ENCODE measurements at places on chromosomes 2 and 18.

GRCh38 chr2:28629910-28630309 is 121.7 kb upstream of the PPP1CB start:
- no peak for DNase-seq

DNA sequence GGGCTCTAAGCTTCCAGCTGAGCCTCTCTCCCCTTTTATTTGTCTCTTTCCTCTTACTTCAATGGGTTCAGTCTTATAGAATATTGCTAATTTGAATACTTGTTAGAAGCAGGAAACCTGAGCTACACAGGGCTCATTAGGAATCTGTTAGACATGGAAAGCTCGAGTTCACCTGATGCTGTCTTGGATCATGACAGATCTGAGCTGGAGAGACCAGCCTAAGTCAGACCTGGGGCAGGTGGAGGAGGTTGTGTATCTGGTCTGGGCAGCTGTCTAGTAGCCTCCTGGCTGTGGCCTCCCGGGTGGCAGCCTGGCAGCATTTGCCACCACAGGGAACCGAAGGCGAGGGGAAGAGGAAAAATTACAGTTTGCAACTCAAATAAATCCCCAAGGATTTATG is 185.9 kb downstream of the ICOS start:
- no peak for DNase-seq

DNA sequence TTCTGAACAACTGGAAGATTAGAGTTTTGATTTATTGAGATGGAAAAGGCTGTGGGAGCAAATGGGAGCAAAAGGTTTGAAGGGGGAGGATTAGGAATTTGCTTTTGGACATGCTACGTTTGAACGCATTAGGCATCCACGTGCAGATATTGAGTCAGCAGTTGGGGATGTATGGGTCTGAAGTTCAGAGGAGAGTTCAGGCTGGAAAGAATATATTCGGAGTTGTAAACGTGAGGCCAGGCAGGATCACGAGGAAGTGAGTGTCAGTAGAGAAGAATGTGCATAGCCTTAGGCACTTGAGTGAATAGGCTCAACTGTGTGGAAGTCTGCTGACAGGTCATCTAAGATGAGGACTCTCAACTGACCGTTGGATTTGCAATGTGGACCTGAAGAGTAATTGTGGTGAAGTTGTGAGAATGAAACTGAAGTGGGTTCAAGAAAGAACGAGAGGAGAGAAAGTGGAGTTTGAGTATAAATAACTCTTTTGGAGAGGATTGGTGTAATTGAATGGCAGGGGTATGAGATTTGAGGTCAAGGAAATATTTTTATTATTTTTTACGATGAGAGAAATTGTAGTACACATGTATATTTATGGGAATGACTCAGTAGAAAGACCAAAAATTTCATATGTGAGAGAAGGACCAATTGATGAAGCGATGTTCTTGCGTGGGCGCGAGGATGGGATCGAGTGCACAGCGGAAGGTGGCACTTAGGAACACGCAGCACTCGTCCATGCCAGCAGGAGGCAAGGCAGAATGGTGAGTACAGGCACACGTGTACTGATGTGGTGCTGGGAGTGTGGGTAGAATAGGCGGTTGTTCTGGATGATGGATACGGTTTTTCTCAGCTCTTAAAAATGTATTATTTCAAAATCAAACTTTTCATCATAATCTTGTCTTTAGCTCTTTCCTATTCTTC is 40.5 kb upstream of the POLE4 start:
- DNase-seq, result no peak

DNA sequence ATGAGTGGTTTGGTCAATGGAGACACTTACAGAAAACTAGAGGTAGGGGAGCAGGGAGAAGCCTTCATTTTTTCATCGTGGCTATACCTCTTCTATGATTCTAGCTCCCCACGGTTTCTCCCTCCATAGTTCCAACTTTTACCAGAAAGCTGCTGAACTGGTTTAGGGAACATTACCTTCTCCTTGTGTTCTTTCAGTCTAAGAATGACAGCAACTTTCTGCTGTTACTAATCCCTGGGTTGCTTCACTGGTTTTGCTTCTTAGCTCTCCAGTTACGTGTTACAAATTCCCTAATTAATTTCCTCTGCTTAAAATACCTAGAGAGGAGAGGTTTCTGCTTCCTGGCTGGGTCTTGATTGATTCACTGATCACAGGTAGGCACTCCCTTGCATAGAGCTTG is 499.9 kb downstream of the SLC4A3 start:
- no peak for DNase-seq

DNA sequence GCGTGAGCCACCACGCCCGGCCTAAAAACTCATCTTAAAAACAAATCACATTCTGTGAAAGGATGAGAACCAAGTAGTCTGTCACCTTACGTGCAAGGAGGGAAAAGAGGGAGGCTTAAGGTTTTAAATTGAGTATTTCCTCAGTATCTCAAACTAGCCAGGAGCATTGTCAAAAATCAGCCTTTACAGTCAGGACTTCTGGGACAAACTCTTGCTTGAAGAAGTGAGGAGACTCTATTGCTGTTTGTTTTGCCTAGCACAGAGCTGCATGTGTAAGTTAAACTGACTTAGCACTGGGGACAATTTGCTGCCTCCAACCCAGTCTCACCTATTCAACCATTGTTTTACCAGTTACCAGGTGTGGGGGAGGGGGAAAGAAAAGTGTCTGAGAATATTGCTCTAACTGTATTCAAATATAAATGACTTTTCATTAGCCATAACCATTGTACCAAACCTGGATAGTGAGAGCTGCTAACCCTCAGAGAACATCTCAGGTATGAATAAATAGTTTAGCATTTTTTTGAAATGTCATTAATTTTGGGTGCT is 3.6 kb downstream of the INO80D start:
- no peak for DNase-seq

DNA sequence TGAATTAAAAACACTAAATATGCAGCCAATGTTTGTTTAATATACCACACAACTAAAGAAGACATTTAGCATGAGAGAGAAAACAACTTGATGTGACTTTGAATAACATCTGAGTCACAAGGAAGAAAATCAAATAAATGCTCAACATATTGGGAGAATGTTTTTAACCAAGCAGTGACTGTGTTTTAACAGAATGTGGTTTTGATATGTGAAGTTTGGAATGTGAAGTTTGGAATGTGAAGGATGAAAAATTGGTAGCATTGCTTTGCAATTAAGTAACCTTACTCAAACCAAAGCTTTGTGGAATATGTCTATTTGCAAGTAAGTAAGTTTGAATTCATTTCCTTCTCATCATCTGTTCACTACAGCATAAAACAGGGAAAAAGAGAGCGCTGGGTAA is 128.2 kb upstream of the DNAJC10 start:
- no peak for DNase-seq

DNA sequence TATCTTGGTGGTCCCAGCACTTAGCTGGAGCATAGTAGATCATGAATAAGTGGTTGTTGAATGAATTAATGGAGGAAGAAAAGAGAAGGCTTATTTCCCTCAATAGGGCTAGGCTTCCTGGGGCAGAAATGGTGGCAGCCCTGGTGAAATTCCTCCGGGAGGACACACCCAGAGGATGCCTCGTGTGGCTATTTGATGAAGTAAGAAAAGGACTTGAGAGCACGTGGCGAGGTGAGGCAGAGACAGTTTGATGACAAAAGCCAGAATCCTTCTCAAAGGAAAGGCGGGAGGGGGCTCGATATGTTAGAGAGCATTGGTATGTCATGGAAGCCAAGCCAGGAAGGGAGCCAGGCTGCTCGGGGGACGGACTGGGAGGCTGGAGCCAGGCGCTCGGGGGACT is 14.7 kb downstream of the FAM228A start:
- no peak for DNase-seq

DNA sequence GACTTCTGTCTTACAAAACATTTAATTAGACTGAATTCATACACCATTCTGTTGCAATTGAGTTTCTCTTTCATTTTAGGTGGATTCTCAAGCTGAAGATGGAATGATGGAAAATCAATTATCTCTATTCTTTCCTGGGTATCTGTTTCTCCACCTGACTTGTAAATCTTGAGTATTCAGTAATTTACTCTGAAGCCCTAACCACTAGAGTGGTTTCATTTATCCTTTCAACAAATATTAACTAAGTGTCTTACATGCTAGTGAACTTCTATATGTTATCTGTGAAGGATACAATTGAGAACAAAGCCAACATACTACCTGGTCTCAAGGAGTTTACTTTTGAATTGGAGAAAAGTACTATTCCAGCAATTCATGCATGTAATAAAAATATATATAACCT is 94.1 kb upstream of the ZNF804A start:
- DNase-seq, result no peak

GRCh38 chr2:67600222-67600871 is 203.2 kb downstream of the ETAA1 start:
- DNase-seq, result no peak

GRCh38 chr2:113324684-113325160 is 46.0 kb upstream of the PAX8 start:
- peak; percentile 10 for DNase-seq

- no peak for DNase-seq
Observed at GRCh38 chr2:72010647-72011369, 136.9 kb downstream of the CYP26B1 start.

- DNase-seq, result no peak
Observed at GRCh38 chr2:41830600-41830999, 217.2 kb upstream of the PKDCC start.

DNA sequence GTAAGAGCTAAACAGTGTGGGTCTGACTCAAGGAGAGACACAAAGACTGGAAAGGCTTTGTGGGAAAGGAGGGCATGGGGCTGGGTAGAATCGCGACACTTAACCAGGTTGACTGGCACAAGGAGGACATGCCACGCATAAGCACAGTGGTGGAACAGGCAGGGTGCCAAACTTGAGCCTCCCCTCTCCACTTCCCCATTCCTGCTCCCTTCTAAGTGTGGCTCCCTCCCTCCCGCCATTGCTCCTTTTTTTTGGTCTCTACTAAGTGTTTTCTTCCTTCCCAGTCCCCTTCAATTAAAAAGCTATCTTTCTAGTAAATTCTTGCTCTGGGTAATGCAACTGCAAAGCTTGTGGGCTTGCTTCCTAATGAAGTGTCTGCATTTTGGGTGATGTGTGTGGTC is 40.3 kb upstream of the ZFP36L2 start:
- DNase-seq, result no peak

GRCh38 chr18:54269893-54270844 is 852 bp downstream of the POLI start:
- DNase-seq, result peak; percentile 23

DNA sequence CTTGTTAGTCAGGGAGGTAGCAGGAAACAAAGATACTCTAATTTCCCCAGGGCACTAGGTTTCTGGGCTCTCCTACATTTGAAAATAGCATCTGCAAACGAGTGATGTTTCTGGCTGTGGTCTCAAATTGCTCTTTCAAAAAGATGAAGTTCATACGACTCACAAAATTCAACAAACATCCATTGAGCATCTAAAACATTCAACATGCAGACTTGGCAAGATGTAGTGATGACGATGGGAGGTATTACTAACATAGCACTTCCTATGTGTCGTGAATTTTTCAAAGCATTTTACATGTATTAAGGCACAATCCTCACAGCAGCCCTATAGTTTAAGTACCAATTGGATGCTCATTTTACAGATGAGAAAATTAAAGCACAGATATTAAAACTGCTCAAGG is 5.2 kb downstream of the CCBE1 start:
- no peak for DNase-seq

GRCh38 chr2:148614322-148615049 is 30.1 kb upstream of the EPC2 start:
- no peak for DNase-seq

All from NCI-H774 (cell line).